ENCODE measurements at places on chromosomes 6 and 20.

DNA sequence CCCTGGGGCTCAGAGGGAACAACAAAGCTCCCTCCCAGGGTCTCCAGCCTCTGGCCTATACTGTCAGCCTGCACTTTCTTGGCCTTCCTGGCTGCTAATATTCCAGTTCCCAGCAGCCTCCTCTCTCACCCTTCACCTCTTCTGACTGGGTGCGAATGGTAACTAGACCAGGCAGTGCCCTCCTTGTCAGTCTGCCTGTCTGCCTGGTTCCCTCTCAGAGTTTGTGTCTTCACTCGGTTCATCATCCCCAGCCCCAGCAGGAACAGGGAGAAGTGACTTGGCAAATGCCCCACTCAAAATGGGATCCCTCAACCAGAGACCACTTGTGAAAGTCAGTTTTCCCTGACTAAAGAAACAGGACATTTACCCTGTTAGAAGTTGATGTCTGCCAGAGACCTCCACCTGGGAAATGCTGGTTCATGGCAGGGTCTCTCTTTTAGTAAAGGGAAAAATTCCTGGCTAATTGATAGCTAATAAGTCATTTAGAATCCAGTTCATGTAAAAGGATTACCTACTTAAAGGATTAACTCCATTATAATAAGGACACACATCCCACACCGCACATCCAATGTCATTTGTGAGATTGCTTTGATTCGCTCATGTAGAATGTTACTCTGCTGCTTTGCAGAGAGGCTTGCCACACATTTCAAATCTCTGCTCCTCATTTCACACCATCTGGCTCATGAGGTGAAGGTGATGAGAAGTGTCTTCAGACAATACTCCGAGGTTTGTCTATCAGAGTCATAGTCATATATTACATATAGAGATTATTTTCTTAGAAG, 18.6 kb upstream of the MICB start:
- no peak for DNase-seq

- no peak for DNase-seq
Observed at GRCh38 chr6:26471970-26472369, 14.2 kb downstream of the BTN2A1 start.

GRCh38 chr20:40196846-40197436, 492.1 kb downstream of the MAFB start:
- no peak for DNase-seq

DNA sequence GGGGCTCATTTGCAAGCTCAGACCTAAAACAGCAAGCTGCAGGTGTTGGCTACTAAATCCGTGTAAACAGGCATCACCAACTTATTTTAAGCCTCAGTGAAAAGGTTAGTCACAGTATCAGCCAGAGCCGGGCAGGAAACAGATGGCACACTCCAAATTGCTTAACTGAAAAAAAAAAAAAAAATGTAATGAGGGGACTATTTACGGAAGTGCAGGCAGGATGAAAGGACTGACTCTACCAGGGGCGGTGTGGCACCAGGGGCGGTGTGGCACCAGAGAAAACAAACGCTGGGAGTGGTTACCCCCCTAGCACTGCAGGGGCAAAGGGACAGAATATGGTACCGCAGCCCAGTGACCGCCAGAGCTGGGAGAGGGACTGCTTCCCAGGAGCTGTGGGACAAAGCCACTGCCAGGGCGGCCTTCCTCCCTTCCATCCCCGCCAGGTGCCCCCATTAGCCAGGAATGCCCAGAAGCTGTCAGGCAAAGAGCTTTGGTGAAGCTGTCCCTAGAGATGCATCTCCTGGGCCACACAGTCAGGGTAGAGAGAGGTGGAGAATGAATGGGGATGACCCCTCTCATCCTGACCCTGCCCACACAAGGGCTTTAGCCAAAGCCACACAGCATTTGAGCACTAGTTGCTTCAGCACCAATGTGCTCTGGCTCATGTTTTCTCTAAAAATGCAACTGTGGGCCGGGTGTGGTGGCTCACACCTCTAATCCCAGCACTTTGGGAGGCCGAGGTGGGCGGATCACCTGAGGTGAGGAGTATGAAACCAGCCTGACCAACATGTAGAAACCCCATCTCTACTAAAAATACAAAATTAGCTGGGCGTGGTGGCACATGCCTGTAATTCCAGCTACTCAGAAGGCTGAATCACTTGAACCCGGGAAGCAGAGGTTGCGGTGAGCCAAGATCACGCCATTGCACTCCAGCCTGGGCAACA, 39.6 kb upstream of the GFOD1 start:
- no peak for DNase-seq

GRCh38 chr20:63016514-63017075, 9.8 kb upstream of the BHLHE23 start:
- DNase-seq: no peak
